Fibroblast of skin of left biceps (primary cell): ENCODE measurements at places on chromosomes 5 and 9.

DNA sequence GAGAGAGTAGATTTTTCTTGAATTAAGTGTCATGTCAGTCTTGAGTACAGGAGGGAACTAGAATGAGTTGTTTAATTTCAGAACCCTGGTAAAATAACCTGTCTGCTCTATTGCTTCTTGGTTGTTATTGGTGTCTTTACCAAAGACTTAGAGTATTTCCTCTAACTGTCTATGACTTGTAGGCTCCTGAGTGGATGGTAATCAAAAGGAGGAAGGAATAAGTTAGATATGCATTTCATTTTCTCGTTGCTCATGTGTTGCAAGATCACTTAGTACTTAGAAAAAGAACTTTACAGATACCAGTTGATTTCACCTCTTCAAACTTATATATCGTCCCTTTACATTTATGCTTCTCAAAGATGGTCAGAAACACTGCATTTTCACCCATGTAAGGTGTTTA is 31.1 kb downstream of the UHRF2 start:
- DNase-seq: no peak

DNA sequence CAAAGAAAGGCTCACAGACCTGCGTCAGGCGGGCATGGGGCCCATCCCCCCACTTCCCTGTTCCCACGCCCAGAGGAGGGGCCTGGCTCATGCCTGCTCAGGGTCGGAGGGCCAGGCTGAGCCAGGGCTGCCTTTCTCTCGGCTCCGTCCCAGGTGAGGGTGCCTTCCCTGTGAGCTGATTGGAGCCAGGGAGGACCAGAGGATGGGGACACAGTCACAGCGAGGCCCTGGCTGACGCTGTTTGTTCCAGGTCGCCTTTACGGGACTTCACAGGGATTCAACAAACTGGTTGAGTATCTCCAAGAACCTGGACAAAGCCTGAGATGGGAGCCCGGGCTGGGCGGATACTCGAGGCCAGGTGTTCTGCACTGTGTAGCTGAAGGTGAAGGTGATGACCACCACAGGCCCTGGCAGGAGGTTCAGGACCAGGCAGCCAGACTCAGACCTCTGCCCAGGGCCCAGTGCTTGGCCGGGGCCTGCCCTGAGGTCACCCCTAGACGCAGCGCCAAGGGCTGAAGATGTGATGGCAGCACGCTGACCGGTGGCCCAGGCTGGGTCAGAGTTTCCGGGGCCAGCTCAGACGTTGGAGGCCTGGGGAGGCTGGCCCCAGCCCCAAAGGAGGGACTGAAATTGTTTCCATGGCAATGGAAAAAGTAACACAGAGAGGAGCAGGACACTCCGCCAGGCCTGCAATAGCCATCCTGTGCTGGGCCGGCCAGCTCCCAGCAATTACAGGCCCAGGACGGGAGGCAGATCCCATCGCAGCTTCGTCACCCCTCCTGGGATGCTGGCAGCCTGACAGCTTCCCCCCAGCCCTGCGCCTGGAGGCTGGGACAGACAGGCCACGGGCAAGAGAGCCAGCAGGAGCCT is 65.3 kb upstream of the ADAMTS2 start:
- no peak for DNase-seq

- DNase-seq: no peak
Observed at GRCh38 chr9:82353631-82354278, 365.2 kb downstream of the SPATA31D1 start.

- DNase-seq: no peak
Observed at GRCh38 chr9:108842610-108843295, 13.0 kb downstream of the ACTL7B start.

DNA sequence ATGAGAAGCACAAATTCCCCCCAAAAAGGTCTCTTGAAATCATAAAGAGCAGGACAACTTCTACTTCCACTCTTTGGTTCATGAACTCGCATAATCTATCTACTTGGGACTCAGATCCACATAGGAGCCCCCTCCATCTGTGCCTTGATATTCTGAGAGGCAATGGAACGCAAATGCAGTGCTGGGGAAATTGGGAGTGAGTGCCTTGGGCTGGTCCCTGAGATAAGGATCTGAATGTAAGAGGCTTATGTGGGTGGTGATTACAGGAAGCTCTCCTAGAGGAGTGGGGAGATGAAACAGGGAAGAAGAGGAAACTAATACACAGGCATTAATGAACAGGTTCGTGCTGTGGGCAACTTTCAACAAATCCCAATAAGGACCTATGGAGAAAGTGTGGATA is 285.6 kb downstream of the RASEF start:
- DNase-seq: no peak

DNA sequence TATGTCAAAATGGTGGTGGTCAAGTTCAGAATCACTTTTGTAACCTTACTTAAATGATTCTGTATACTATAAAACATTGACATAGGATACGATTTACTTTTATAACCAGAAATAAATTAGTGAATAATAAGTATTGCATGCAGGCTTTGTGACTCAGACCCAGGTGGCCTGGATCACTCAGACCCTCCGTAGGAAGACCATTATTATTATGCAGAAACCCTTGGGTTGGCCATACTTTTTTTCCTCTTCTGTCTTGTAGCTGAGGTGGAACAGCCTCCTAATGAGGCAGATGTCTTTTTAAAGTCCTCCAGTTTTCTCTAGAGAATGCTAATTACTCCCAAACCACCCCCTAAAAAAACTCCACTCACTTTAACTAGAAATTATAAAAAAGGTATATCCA is 121.9 kb downstream of the LPAR1 start:
- DNase-seq: no peak

GRCh38 chr5:125050926-125051325 is 304.5 kb upstream of the ZNF608 start:
- no peak for DNase-seq

DNA sequence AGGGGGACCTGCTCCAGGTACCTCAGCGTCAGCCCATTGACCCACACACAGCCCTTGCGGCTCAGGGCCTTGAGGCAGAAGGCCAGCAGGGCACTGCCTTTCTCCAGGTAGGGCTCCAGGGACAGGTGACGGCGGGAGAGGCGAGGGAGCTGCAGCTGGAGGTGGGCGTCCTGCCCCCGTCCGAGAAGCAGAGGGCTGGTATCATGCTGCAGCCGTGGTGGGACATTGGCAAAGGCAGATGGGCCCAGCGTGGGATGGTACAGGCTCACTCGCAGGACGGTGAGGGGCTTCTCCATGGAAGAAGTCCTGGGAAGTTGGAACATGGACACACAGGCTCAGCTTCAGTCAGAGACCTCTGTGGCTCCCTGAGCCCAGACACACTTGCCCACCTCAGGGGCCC is 2.5 kb upstream of the DCANP1 start:
- no peak for DNase-seq

- no peak for DNase-seq
Observed at GRCh38 chr9:105219291-105219805, 25.1 kb upstream of the SLC44A1 start.
